Left renal pelvis (tissue), 4 donors: ENCODE measurements at places on chromosomes 3 and 15. TPM values are rescaled to one million over a fixed set of nuclear protein-coding genes. Genes with fewer than 3 reads are reported as not detected.

Gene BBS4
- 52.7 TPM for polyA plus RNA-seq

Gene MON1A
- polyA plus RNA-seq: 8.0 TPM

Gene WDR76
- polyA plus RNA-seq: 15.8 TPM

Gene GABRB3
- 5.8 TPM for polyA plus RNA-seq

Gene ECE2
- polyA plus RNA-seq: not detected

Gene ELL3
- polyA plus RNA-seq: 1.8 TPM

Gene ZNF774
- 4.6 TPM for polyA plus RNA-seq

Gene ATP10A
- 2.8 TPM for polyA plus RNA-seq

Gene GASK1A
- polyA plus RNA-seq: 7.8 TPM

Gene PRICKLE2
- 20.0 TPM for polyA plus RNA-seq

Gene SLCO3A1
- polyA plus RNA-seq: 12.4 TPM

Gene SCAANT1
- 1.2 TPM for polyA plus RNA-seq

Gene NECTIN3
- polyA plus RNA-seq: 52.3 TPM

Gene GUCA1C
- polyA plus RNA-seq: not detected

Gene TMC3
- polyA plus RNA-seq: 0.18 TPM

Gene LMAN1L
- not detected for polyA plus RNA-seq

Gene GOLGA8O
- polyA plus RNA-seq: not detected

Gene GOLGA8G
- 0.31 TPM for polyA plus RNA-seq

Gene BLM
- 11.2 TPM for polyA plus RNA-seq

Gene PRKCD
- polyA plus RNA-seq: 9.2 TPM

Gene C3orf70
- polyA plus RNA-seq: 7.2 TPM

Gene CHST2
- polyA plus RNA-seq: 33.0 TPM

Gene EPB42
- 1.2 TPM for polyA plus RNA-seq

Gene MRAS
- polyA plus RNA-seq: 31.5 TPM

Gene IL16
- 4.1 TPM for polyA plus RNA-seq

Gene CYP1A2
- 0.14 TPM for polyA plus RNA-seq

Gene RBPMS2
- 15.3 TPM for polyA plus RNA-seq
